ENCODE measurements at places on chromosomes 16 and 17. TPM values are rescaled to one million over a fixed set of nuclear protein-coding genes. Genes with fewer than 3 reads are reported as not detected.
A peak's percentile ranks its signal among the peaks of the same experiment; 100 is the strongest.

GRCh38 chr16:57764341-57765159 lies 29.0 kb downstream of the KATNB1 start:
- peak; percentile 93 for DNase-seq

GRCh38 chr16:72711823-72712222 lies 336.1 kb downstream of the ZFHX3 start:
- DNase-seq: no peak

GRCh38 chr17:60095830-60096229 lies 17.1 kb upstream of the HEATR6 start:
- no peak for DNase-seq

Gene RNF222
- total RNA-seq: not detected

DNA sequence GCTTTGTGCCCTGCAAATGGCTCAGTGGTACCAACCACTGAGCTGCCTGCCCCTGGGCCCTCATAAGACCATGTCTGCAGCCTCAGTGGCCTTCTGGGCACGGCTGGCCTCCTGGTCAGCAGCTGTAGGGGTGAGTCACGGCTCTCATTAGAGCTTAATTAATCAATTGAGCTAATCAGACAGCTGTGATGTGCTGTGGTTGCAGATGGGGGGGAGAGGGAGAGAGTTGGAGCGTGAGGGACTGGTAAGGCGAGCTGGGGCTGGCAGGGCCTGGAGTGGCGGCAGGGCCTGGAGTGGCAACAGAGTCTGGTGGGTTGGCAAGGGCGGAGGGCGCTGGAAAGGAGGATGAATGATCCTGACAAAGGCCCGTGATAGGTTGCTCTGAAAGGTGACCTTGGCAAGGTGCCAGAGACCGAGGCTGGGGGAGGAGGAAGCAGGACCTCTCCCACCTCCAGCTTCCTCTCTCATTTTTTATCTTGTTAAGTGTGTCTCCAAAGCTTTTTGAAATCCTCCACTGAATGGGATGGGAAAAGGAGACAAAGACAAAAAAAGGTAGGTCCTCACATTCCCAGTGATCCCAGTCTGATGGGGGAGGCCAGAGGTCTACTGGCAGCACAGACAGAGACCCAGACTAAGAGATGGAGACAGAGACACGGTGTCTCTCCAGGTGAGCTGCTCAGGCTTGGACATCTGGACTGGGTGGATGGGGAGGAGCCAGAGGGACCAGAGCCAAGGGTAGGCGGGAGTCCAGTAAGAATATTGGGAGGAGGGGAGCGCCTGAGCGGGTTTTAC lies 41.6 kb downstream of the DCAKD start:
- no peak for DNase-seq

Gene ZNF688
- total RNA-seq: 7.2 TPM

DNA sequence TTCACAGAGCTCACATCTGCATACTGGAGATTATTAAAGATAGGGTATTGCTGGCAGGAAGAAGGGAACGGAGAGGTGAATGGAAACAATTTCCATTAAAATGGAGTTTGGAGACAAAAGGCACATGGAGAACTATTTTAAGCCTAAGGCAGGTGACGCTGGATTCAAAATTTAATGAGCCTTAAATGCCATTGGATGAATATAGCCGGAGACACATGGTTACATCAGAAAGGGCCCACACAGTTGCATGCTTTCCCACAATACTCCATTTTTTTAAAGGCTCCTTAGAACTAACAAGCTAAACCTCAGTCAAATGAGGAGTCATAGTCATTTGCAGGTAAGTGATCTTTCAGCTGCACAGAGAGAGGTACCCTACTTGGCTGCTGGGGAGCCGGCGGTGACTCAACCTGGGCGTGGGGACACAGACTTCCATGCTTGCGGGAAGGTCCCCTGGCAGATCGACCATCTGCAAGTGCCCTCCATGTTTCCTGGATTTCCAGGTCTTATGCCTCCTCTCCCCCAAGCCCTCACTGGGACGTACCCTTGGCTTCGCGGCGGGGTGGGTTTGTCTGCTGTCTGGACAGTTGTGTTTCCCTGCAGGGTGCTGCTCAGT lies 259.2 kb downstream of the CBLN1 start:
- DNase-seq: no peak

GRCh38 chr17:10205549-10206185 lies 7.3 kb upstream of the GAS7 start:
- peak; percentile 13 for DNase-seq

Gene TNFRSF13B
- total RNA-seq: not detected

DNA sequence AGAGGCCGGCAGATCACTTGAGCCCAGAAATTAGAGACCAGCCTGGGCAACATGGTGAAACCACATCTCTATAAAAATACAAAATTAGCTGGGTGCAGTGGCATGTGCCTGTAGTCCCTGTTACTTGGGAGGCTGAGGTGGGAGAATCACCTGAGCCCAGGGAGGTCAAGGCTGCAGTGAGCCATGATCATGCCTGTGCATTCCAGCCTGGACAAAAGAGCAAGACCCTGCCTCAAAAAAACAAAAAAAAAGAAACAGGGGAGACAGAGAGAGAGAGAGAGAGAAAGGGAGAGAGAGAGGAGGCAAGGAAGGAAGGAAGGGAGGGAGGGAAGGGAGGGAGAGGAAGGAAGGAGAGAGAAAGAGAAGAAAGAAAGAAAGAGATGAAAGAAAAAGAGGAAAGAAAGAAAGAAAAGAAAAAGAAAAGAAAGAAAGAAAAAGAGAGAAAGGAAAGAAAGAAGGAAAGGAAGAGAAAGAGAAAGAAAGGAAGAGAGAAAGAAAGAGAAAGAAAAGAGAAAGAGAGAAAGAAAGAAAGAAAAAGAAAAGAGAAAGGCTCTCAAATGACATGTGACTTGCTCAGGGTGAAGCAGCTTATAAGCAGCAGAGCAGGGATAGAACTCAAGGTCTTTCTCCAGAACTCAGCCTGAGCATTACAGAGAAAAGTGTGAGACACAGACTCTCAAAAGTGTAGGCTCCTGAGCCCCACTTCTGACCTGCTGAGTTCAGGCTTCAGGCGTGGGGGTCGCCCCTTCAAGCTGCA lies 15.5 kb downstream of the CX3CL1 start:
- DNase-seq: no peak

GRCh38 chr17:68731465-68731864 lies 130.3 kb upstream of the FAM20A start:
- no peak for DNase-seq

DNA sequence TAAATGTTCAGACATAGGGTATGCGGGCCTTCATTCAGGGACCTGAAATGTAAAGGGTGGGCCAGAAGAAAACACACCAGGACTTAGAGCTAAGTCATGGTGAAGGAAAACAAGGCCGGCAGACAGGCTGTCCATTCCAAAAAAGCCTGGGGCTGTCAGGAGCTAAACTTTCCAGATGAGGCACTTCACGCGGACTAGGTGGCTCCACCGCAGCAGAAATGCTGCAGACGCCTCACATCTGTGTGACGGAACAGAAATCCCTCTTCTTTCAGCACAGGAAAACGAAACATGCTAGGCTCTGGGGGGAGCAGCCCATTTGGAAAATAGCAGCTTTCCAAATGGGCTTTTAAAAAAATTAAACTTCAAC lies 88.7 kb downstream of the HS3ST3A1 start:
- no peak for DNase-seq
